ENCODE measurements at places on chromosomes 11 and 22. TPM values are rescaled to one million over a fixed set of nuclear protein-coding genes. Genes with fewer than 3 reads are reported as not detected.

GRCh38 chr11:117795638-117796455 lies 1.2 kb downstream of the DSCAML1 start:
- H3K4me3 ChIP-seq, result no peak overlapping the region
- H3K27ac ChIP-seq, result no peak overlapping the region
- DNase-seq, result no peak
- no peaks in the 10 kb centered on the region for H3K36me3 ChIP-seq

GRCh38 chr11:106353031-106353430 lies 275.6 kb downstream of the AASDHPPT start:
- no peak overlapping the region for H3K4me3 ChIP-seq
- no peaks in the 10 kb centered on the region for H3K36me3 ChIP-seq
- no peaks in the 10 kb centered on the region for H3K4me1 ChIP-seq
- no peak for DNase-seq

- no peaks in the 10 kb centered on the region for H3K27me3 ChIP-seq
- no peak overlapping the region for H3K4me3 ChIP-seq
- peak overlapping the region; percentile 58 for H3K27ac ChIP-seq
- H3K4me1 ChIP-seq, result peaks cover 17% of the 10 kb centered on the region
Observed at GRCh38 chr22:50656122-50657070, 16.2 kb upstream of the SHANK3 start.

DNA sequence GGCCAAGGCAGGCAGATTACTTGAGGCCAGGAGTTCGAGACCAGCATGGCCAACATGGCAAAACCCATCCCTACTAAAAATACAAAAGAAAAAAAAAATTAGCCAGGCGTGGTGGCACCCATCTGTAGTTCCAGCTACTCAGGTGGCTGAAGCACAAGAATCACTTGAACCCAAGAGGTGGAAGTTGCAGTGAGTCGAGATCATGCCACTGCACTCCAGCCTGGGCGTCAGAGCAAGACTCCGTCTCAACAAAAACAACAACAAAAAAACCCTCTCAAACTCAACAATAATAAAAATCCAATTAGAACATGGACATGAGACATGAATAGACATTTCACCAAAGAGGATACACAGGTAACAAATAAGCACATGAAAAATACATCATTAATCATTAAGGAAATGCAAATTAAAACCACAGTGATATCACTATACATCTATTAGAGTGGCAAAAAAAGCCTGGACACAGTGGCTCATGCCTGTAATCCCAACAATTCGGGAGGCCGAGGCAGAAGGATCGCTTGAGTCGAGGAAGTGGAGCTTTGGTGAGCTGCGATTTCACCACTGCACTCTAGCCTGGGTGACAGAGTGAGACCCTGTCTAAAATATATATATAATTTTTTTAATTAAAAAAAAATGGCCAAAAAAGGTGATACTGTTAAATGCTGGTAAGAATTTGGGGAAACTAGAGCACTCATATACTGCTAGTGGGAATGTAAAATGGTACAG lies 12.7 kb upstream of the SEPTIN5 start:
- no peak overlapping the region for H3K27ac ChIP-seq
- no peak for DNase-seq
- H3K27me3 ChIP-seq, result no peaks in the 10 kb centered on the region

DNA sequence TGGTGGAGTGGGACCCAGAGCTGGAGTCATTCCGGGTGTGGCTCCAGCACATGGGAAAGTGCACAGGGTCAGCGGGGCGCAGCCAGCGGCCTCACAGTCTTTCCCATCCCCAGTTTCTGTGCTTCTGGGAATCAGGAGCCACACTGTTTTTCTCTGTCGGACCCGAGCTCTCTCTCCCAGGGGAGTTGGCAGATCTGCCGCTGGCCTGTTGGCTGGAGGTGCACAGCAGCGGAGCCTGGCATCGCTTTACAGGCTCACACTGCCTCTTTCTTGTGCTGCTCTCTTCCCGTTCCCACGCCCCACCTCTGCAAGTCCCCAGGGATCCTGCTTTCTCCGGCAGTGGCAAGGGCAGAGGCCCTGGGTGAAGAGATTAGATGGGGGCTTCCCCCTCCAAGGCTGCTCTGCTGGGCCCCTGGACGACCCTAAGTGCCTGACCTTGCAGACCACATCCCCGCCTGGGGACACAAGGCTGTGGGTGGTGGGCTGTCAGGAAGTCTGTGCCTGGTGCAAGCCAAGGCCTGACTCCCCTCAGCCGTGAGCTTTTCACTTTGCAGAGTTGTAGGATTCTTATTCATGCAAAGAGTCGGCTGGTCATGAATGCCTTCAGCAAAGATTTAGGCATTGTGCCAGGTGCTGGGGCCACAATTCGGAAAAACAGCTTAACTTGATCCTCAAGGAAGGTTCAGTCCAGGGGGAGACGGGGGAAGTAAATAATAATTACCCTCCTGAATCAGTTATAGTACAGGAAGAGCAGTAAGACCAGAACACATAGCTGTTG lies 116.3 kb downstream of the TIMP3 start:
- H3K4me3 ChIP-seq, result no peak overlapping the region
- H3K36me3 ChIP-seq, result no peaks in the 10 kb centered on the region

- H3K36me3 ChIP-seq, result no peaks in the 10 kb centered on the region
- DNase-seq, result no peak
- no peaks in the 10 kb centered on the region for H3K4me1 ChIP-seq
- H3K4me3 ChIP-seq, result no peak overlapping the region
- H3K27ac ChIP-seq, result no peak overlapping the region
Observed at GRCh38 chr11:62925308-62925707, 4.1 kb upstream of the CHRM1 start.

GRCh38 chr11:45323601-45324249 lies 37.6 kb upstream of the SYT13 start:
- peaks cover 62% of the 10 kb centered on the region for H3K27me3 ChIP-seq
- DNase-seq, result no peak
- no peaks in the 10 kb centered on the region for H3K4me1 ChIP-seq
- no peak overlapping the region for H3K4me3 ChIP-seq

BARX2 gene
- total RNA-seq, result not detected

MS4A3 gene
- total RNA-seq, result not detected

Measured in GM23248 (cell line).